Activated CD8-positive, alpha-beta memory T cell treated with anti-CD3 and anti-CD28 coated beads for 48 hours (primary cell): ENCODE measurements at places on chromosomes 6 and 20.

- no peak for DNase-seq
Observed at GRCh38 chr20:4949833-4950178, 51.5 kb downstream of the SLC23A2 start.

DNA sequence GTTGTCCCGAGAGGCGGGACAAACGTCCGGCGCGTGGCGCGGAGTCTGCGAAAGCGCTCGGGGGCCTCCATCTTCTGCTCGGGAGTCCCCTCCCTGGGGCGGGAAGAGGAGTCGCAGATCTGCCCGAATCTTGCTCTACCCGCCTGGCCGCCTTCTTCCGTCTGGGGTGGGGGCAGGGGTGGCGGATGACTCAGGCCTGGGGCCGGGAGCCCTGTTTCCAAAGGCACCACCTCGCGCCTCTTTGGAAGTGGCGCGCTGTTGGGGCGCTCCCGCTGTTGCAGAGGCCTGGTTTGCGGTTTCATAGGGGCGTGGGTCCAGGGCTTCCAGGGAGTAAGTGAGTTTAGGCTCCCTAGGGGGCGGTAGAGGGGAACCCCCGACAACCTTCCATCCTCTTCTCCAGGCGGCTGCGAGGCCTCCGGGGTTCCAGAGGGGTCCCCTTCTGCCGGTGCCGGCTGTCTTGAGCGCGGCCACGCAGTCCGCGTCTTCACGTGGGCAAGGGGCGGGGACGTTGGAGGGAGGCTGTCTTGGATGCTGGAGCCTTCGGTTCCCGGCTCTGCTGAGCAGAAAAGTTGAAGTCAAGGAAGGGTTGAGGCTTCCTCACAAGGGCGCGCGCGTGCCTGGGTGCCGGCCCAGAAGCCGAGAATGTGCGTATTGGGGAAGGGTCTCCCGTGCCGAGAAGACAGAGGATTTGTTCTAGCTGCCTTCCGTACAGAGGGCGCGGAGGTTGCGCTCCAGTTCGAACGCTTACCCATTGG is 2.6 kb upstream of the TFAP2C start:
- DNase-seq, result no peak

DNA sequence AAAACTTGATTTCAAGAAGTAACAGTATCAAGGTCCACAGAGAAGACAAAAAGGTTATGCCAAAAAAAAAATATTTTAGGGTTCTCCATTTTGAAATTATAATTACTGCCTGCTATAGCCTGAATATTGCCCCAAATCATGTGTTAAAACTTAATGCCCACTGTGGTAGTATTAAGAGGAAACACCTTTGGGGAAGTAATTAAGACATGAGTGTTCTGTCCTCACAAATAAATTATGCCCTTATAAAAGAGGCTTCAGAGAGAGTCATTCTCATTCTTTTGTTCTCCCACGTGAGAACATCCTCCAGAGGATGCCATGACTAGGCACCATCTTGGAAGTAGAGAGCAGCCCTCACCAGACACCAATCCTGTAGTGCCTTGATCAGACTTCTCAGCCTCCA is 66.2 kb downstream of the GMDS start:
- DNase-seq, result no peak

GRCh38 chr6:71388068-71388744 is 99.6 kb downstream of the OGFRL1 start:
- no peak for DNase-seq

GRCh38 chr20:37407019-37407566 is 61.2 kb downstream of the SRC start:
- no peak for DNase-seq

DNA sequence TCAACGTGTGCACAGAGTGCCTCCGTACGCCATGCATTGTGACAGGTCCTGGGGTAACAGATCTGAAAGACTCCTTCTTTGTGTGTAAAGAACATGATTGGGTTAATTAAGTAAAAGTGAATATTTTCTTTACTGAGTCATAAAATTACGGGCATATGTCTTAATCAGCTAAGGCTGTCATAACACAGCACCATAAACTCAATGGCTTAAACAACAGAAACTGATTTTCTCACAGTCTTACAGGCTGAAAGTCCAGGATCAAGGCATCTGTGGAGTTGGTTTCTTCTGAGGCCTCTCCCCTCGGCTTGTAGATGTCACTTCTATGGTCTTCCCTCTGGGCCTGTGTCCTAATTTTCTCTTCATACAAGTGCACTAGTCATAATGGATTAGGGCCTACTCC is 176.9 kb downstream of the MTFR2 start:
- no peak for DNase-seq

DNA sequence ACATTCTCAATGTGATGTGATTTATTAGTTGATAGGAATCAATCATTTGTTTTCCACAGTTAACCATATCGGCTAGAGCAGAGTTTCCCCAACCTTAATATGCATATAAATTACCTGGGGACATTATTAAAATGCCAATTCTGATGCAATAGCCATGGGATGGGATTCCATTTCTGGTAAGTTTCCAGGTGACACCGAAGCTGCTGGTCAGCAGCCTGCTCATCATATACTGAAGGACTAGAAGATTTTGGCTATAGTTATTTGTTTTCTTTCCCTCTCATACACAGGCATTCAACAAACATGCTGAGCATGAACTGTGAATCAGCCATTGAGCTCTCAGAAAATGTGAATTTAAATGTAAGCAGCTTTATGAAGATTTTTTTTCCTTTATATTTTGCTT is 35.8 kb downstream of the FBXO5 start:
- no peak for DNase-seq

DNA sequence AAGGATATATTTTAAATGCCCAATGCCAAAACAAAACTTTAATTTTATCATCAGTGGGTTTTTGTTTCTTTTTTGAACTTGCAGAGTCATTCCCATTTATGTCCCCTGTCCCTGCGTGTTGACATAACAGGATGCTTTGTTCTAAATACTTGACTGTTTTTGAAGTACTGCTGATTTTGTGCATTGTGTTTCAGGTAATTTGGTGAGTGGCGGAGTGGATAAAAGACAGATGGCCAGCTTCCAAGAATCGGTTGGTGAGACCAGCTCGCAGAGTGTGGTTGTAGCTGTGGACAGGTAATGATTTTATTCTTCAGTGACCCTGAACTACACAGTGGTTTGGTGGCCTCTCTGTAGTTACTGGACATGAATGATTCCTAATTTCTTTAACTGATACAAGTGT is 50.5 kb upstream of the CSE1L start:
- no peak for DNase-seq

- DNase-seq, result no peak
Observed at GRCh38 chr6:41318261-41318653, 17.2 kb upstream of the NCR2 start.

DNA sequence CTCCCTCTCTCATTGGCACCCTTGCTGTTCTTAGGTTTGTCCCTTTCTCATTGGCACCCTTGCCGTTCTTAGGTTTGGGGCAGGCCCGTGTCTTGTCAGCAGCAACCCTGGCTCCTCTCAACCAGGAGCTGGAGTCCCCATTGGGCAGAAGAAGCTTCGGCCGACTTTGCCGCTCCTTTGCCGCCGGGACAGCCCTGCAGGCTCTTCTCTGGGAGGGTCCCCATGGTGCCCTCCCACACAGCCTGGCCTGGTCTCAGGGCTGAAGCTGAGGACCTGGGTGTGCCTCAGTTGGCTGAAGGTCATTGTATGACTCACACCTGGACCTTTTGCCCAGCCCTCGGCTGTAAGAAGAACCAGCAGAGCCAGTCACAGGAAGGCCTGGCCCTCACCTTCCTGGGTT is 59.6 kb downstream of the PPP1R14C start:
- DNase-seq, result no peak

GRCh38 chr6:151422981-151423380 is 28.9 kb downstream of the RMND1 start:
- no peak for DNase-seq

DNA sequence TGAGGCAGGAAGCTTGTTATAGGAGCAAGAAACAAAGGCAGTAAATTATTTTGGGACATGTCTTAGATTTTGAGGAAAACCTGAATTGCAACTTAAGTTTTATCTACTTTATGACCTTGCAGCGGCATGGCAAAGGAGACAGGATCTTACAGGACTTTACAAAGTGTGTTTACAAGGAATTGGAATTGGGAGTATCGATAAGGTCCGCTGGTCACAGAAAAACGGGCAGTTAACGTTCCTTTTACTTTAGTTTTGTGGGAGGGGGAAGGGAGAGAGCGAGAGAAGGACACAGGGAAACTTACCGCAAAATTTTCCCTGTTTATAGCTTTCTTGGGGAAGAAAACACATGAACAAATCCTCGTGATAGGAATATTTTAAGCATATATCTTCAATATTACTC is 1607.2 kb downstream of the GRIK2 start:
- DNase-seq, result no peak

GRCh38 chr6:168623736-168624135 is 182.8 kb downstream of the SMOC2 start:
- DNase-seq, result no peak

DNA sequence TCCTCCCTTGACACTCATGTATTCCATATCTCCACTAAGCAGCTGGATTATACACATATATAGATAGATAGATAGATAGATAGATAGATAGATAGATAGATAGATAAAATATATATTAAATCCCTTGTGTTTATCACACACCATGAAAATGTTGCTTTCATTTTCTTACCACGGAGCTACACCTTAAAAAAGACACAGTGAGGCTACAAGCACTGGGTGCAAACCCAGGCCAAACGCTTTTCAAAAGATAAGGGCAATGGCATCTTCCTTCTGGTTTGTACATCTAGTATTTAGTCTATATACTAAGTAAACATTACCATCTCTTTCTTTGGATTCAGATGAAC is 377.1 kb downstream of the ESR1 start:
- DNase-seq, result no peak

- DNase-seq, result no peak
Observed at GRCh38 chr6:127279815-127280214, 13.2 kb downstream of the RNF146 start.

- DNase-seq, result no peak
Observed at GRCh38 chr6:73903155-73903554, 207.2 kb downstream of the CD109 start.

GRCh38 chr6:34914358-34914757 is 25.3 kb downstream of the ANKS1A start:
- DNase-seq, result no peak

DNA sequence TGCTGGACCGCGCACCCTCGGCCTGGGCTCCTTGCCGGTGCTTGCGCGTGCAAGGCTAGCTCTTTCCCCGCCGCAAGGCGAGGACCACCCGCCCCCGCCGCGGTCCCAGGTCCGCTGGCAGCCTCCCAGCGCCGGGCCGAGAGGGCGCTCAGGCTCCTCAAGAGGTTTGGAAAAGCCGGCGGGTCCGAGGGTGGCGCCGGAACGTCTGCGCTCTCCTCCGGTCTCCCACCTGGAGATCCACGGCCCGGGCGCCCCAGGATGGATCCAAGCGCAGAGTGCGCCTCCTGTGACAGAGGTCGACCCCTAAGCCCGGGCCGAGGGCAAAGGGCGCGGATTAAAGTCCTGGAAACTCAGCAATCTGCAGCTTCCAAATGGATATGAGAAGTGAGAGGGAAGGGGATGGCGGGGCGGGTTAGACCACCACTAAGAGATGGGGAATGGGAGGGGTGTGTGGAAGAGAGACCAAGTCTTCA is 575 bp upstream of the MICAL1 start:
- DNase-seq, result no peak

DNA sequence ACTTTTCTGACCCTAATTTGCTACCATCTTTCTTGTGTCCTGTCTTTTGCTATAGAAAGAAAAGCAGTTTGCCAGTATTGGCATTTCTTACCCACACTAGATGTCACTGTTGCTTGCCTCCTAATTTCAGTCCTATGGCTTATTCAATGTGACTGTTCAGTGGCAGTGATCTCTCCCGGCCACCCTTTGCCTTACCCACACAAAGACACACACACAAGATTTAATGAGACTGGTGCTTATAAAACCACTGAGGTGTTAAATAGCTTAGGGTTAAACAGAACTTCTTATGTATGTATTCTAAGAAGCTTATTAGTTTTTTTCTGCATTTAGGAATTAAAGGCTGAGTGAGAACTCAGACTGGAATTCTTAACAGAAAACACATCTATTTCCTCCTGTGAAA is 233.6 kb upstream of the ASCC3 start:
- no peak for DNase-seq

GRCh38 chr6:113634352-113635163 is 222.6 kb upstream of the MARCKS start:
- no peak for DNase-seq

GRCh38 chr20:33951171-33951570 is 42.5 kb upstream of the RALY start:
- no peak for DNase-seq

DNA sequence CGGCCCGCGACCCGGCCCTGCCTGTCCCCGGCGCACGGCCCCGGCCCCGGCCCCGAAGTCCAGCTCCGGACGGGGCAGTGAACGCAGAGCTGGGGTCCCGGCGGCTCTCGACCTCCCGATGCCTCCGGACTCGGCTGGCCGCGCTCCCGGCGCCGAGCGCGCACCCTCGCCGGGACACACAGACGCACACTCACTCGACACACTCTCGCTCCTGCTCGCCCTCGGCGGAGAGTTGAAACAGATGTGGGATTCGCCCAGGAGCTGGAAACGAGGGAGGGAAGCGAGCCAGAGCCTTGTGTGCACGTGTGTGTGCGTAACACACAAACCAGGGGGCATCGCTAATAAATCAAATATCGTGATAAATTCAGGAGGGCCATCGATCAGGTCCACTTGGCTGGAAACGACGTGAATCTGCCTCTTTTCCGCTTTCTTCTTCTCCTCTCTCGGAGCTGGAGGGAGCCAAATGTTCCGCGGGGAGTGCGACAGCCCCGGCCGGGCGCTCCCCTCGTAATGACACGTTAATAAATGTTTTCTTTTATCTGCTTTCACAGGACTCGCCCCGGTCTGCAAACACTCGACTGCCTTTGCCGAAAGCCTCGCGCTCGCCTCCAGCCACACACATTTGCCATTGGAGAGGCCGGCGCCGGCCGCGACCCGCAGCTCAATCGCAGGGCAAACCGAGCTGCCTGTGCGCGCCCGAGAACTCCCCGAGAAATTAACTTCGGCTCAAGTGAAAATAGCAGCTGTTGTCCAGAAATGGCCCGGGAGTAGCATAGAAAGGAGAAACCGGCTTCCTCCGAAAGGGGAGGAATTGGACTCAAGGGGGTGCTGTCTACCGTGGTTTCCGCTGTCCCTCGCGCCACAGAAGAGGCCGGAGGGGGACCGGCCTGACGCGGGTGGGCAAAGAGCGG is 828 bp upstream of the SULF2 start:
- no peak for DNase-seq

- no peak for DNase-seq
Observed at GRCh38 chr6:30149234-30149633, 11.8 kb downstream of the TRIM10 start.

GRCh38 chr20:46647469-46647868 is 3.8 kb downstream of the SLC13A3 start:
- no peak for DNase-seq

- DNase-seq, result no peak
Observed at GRCh38 chr6:13998356-13998755, 73.6 kb downstream of the RNF182 start.

GRCh38 chr6:36791521-36792135 is 47.6 kb downstream of the CPNE5 start:
- no peak for DNase-seq

- DNase-seq, result no peak
Observed at GRCh38 chr20:37230200-37230599, 31.4 kb downstream of the GHRH start.

GRCh38 chr20:54056762-54057639 is 13.4 kb downstream of the BCAS1 start:
- no peak for DNase-seq
